ENCODE measurements at places on chromosomes 2 and 18.

- DNase-seq = no peak
These were observed 5.3 kb downstream of the AGFG1 start for GRCh38 chr2:227477291-227477690.

GRCh38 chr2:33628031-33628827 is 29.1 kb upstream of the FAM98A start:
- DNase-seq = no peak

DNA sequence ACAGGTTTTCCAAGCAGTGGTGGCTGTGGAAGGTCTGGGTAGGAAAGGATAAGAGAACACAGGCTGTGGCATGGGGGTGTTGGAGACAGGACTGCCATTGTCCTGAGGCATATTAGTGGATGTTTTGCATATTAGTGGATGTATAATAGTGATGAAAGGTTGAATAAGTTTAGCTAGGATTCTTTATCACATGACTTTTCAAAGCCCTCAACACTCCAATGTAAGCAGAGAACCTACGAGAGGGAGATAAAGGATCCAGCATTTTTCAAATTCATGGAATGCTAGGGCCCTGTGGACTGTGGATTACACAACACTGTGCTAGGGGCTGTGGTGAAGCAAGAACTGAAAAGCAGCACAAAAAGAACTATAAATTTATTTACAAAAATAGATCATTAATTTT is 63.2 kb downstream of the POLE4 start:
- DNase-seq = no peak

DNA sequence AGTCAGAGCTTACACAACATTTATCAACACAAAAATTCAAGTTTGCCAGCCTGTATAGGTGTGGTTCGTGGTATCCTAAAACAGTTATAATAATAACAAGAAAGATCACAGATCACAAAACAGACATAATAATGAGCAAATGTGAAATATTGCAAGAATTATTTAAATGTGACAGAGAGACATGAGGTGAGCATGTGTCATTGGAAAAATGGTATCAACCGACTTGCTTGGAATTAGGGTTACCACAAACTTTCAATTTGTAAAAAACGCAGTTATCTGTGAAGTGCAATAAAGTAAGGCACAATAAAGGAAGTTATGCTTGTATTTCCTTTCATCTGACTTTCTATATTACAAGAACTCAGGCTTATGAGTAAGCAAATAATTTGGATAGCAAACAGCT is 116.8 kb downstream of the IKZF2 start:
- DNase-seq = no peak

- DNase-seq = no peak
These were observed 48.1 kb downstream of the EVA1A start for GRCh38 chr2:75512455-75513212.

DNA sequence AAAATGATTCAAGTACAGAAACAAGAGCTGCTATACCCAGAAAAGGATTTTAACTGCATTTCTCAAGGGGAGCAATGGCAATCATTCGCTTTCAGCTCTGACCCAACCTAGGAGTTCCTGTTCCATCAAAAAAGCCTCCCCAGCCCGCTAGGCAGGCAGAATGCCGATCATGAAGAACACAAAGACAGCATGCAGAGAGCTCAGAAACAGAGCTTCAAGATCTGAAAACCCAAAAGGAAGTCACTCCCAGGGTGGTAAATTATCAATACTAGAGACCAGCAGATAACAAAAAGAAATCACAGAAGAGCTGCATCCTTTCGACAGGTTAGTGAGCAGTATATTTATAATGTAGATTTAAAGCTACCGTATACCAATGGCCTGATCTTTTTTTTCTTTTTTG is 84.8 kb upstream of the CRIM1 start:
- no peak for DNase-seq

DNA sequence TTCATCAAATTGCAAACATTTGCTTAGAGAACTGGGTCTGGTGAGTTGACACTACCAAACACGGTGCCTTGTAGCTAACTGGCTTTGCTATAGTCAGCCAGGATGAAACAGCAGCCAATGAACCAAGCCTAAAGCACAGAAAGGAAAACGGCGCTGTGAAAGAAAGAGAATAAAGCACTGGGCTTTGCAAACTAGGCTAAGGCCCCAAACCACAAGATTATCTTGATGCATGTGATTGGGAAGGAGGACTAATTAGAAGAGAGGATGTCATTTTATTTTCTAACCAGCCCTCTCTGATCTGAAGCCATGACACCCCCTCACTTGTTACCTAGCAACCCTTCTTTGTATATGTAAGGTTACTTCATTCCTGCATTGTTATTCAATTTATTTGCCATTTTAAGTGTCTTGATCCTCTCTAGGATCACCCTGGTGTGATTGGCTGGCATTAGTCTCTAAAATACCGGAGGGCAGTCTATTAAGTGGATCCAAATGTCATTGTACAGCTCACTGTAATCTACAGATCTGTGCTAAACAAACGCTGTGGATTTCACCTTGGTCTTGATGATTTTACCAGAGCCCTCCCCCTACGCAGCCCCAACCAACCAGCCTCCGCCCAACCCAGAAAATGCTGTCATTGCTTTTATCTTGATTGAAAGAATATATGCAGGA is 395.4 kb upstream of the ACVR2A start:
- no peak for DNase-seq

GRCh38 chr2:48048476-48049171 is 142.3 kb upstream of the FBXO11 start:
- DNase-seq = no peak

GRCh38 chr2:236738030-236738429 is 168.4 kb downstream of the ACKR3 start:
- no peak for DNase-seq

GRCh38 chr2:151999053-151999452 is 99.8 kb downstream of the CACNB4 start:
- DNase-seq = peak; percentile 15

- no peak for DNase-seq
These were observed 40.7 kb downstream of the EIF5B start for GRCh38 chr2:99377879-99378278.

GRCh38 chr2:56648802-56649201 is 465.0 kb downstream of the CCDC85A start:
- no peak for DNase-seq

GRCh38 chr2:181404472-181404871 is 52.7 kb upstream of the ITGA4 start:
- no peak for DNase-seq
